ENCODE measurements at places on chromosomes 5 and 9.

GRCh38 chr9:84773022-84773421 lies 103.5 kb downstream of the NTRK2 start:
- H3K4me1 ChIP-seq: no peaks in the 10 kb centered on the region
- no peaks in the 10 kb centered on the region for H3K27me3 ChIP-seq
- no peak overlapping the region for H3K27ac ChIP-seq
- no peak overlapping the region for H3K4me3 ChIP-seq
- no peaks in the 10 kb centered on the region for H3K36me3 ChIP-seq

- no peaks in the 10 kb centered on the region for H3K4me1 ChIP-seq
- H3K27ac ChIP-seq: no peak overlapping the region
- DNase-seq: no peak
- H3K36me3 ChIP-seq: no peaks in the 10 kb centered on the region
- no peaks in the 10 kb centered on the region for H3K27me3 ChIP-seq
Measured at GRCh38 chr9:107274096-107274495, 9.0 kb upstream of the RAD23B start.

- H3K4me1 ChIP-seq: no peaks in the 10 kb centered on the region
- no peaks in the 10 kb centered on the region for H3K36me3 ChIP-seq
- no peak overlapping the region for H3K4me3 ChIP-seq
- DNase-seq: no peak
Measured at GRCh38 chr5:131994090-131994489, 17.4 kb downstream of the ACSL6 start.

GRCh38 chr9:14768405-14769229 lies 46.1 kb upstream of the CER1 start:
- H3K4me3 ChIP-seq: no peak overlapping the region
- H3K36me3 ChIP-seq: no peaks in the 10 kb centered on the region
- no peaks in the 10 kb centered on the region for H3K27me3 ChIP-seq
- DNase-seq: peak; percentile 60

Measured in iPS DF 6.9 (cell line).